ENCODE measurements at places on chromosomes 6 and 20.

DNA sequence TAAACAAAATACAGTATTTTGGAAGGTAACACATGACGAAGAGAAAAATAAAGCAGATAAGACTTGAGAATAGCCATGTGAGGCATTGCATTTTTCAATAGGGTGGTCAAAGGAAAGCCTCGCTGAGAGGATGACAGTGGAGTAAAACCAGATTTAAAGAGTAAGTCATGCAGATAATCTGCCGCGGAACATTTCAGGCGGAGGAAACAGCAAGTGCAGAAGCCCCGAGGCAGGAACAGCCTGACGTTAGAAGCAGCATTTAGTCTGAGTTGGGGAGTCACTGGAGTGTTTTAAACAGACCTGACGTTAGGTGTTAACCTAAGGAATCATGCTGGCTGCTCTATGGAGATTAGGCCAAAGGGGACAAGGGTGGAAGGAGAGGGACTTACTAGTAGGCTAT lies 65.0 kb upstream of the VSTM2L start:
- DNase-seq: no peak

- DNase-seq: peak; percentile 31
Measured at GRCh38 chr6:16849280-16849987, 88.2 kb upstream of the ATXN1 start.

DNA sequence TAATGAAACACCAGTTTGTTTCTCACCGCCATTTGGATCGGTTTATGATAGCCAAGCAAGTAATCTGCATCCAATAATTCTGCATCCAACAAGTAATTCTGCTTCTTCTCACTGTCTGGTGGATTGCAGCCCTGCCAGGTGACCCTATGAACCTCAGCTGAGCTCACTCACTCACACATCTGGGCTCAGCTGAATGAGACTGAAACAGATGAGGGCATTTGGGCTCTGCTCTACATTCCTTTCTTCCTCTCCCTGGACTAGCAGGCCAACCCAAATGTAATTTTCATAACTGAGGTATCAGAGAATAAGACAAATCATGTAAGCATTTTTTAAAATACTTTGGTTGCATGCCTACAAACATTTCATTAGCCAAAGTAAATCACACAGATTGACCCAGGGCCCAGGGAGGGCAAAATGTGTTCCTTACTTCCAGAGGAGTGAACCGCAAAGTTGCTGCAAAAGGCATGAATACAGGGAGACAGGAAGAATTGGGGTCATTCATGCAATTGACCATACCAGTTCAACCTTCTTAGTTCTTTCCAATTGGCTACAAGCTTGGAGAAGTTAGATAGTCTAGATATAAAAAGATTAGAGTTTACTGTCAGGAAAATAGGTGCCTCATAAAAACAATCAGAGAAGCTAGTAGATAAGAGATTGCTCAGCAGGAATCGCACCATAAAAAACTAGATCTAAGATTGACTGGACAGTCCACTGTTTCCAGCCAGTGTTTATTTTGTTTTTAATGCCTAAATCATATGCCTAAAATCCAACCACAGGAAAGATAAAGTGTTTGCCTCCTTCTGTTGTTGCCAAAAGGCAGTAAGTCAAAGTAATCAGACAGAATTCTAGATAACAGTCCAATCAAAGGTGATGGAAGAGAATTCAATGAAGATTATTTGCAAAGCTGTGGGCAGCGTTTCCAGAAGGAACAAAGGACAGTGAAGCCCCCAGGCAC lies 43.7 kb downstream of the CBLN4 start:
- no peak for DNase-seq

DNA sequence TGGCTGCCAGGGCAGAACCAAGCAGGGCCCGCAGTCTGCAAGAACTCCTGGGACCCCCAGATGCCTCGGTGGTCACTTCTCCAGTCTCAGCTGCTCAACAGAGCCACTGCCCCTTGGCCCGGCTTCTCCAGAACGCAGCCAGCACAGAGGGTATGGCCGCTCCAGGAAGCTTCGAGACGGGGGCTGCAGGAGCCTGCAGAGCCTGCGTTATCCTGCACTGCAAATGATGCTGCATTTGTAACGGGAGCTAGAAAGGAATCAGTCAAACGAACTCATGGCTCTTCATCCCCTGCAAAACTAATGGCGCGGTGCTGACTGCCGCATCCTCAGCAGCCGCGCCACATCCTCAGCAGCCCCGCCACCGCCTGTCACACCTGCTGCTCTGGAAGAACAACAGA lies 254.9 kb downstream of the TAF4 start:
- no peak for DNase-seq

GRCh38 chr6:12028213-12028612 lies 16.1 kb downstream of the HIVEP1 start:
- no peak for DNase-seq

- peak; percentile 61 for DNase-seq
Measured at GRCh38 chr6:125747589-125748405, 1.6 kb upstream of the HEY2 start.

GRCh38 chr6:164996838-164997237 lies 312.6 kb downstream of the C6orf118 start:
- DNase-seq: no peak

- DNase-seq: no peak
Measured at GRCh38 chr6:36556281-36556680, 9.0 kb upstream of the STK38 start.

DNA sequence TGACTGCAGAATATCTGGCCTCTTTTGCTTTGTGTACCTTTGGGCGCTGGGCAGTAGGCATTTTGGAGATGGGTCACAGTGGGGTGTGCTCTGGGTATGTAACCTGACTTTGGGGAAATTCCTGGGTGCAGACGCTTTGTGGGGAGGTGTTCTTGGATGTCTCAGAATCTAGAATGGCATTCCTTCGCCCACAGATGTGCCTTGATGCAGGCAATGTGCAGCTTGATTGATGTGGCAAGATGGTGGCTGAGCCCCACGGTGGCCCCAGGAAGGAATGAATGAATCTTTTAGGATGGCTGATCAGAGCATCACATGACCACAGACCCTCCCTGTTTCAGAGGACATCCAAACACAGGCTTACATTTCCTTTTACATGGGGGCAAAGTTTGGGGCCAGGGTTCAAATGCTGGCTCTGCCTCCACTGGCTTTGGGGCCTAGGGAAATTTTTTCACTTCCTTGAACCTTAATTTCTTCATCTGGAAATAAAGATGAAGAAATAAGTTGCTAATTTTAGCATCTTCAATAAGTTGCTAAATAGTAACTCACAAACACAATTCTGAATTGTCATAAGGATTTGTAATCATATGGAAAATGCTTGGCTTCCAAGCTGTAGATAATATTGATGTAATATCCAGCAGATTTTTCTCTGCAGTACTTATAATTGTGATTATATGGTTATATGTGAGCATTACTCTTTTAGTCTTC lies 5.6 kb downstream of the PPP1R16B start:
- no peak for DNase-seq

DNA sequence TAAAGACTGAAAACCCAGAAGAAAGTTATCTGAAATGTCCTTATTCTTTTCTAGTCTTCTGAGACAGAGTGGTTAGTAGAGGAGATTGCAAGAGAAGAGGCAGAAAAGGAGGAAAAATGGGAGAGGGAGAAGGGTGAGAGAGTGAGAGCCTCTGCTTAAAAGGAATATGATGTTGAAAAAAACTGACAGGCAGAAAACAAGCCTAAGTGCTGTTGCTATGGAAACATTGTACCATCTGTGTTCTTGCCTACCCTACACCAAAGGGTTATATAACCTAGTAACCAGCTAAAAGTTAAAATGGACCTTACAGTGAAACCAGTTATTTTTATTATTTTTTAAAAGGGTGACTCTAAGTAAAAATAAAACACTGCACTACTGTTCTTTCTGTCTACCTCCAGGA lies 28.3 kb upstream of the SH3BGRL2 start:
- DNase-seq: no peak

Data from suppressor macrophage treated with lipopolysaccharide for 1 hour (primary cell).